ENCODE measurements at places on chromosomes 16 and 17.

DNA sequence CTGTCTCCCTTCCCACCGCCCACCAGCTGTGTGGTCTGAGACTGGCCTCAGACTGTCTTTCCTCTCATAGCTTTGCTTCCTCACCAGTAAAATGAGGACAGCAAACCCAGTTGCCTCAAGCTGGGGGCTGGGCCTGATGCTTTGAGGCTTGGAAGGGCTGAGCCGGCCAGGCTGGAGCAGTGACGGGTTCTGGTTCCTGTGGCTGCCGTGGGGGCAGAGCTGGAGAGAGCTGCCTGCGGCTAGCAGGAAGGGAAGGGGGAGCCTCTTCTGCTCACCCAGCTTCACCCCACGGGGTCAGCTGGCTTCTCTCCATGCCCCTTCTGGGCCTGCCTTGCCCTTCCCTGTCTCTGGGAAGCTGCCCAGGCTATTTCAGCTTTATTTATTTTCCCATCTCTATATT lies 23.7 kb downstream of the LASP1 start:
- no peak for DNase-seq

- DNase-seq: no peak
Measured at GRCh38 chr17:49337884-49338283, 24.2 kb downstream of the ZNF652 start.

DNA sequence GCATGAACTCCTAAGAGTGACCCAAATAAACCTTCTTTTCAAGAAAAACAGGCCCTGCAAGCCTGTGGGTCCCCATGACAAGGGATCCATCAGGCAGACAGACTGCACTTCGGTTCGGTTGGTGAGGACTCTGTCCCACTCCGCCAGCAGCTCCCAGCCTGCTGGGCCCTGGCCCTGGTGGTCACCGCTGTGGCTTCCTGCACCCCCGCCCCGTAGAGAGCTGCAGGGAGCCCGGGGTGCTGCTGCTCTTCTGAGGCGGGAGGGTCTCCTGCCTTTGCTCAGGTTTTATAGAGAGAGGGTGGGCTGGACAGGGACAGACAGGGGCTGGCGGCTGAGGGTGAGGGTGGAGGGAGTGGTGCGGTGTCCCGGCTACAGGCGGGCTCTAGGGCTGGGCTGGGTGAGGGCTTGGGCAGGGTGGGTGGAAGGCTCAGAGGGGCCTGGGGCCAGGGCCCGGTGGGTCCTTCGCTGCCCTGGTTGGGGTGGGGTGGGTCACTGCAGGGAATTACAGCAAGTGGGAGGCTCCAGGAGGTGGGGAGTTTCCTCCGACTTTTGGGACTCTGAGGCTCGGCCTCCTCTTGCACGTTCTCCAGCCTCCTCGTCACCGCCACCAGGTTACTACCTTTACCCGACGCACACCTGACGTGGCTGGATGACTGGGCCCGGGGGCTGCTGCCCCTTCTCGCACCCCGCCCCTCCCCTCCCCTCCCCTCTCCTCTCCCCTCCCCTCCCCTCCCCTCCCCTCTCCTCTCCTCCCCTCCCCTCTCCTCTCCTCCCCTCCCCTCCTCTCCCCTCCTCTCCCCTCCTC lies 90.2 kb upstream of the CBX4 start:
- no peak for DNase-seq

GRCh38 chr16:576823-577201 lies 7.0 kb downstream of the PIGQ start:
- DNase-seq: no peak

DNA sequence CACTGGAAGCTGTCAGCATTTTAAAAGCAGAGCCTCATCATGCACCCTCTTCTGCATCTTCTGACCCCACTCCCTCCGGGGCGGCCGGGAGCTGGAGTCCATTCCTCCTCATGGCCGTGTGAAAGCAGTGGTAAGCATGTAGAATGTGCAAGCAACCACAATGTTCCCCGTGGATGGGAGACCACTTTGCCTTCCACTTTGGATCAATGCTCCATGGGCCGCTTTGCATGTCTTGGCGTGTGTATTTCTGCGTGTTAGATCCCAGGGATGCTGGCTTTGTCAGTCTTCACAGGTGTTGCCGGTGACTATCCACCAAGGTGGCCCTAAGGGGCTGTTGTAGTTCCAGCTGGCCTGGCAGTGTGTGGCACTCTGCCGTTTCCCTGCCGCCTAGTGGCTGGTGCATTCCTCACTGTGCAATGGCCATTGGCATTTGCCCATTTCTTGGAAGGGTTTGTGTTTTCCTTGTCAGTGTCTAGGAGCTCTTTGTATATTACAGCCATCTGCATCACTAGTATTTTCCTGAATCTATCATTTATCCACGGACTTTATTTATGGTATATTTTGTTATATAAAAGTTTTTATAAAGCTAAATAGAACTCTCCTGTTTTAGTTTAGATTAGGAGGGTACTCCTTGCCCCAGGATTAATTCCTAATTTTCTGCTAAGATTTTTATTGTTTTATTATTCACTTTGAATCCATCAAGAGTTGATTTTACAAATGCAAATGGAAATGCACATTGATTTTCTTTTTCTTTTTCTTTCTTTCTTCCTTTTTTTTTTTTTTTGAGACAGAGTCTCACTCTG lies 5.8 kb upstream of the ALDH3A1 start:
- DNase-seq: no peak

- DNase-seq: no peak
Measured at GRCh38 chr16:83939266-83939855, 13.7 kb upstream of the OSGIN1 start.

DNA sequence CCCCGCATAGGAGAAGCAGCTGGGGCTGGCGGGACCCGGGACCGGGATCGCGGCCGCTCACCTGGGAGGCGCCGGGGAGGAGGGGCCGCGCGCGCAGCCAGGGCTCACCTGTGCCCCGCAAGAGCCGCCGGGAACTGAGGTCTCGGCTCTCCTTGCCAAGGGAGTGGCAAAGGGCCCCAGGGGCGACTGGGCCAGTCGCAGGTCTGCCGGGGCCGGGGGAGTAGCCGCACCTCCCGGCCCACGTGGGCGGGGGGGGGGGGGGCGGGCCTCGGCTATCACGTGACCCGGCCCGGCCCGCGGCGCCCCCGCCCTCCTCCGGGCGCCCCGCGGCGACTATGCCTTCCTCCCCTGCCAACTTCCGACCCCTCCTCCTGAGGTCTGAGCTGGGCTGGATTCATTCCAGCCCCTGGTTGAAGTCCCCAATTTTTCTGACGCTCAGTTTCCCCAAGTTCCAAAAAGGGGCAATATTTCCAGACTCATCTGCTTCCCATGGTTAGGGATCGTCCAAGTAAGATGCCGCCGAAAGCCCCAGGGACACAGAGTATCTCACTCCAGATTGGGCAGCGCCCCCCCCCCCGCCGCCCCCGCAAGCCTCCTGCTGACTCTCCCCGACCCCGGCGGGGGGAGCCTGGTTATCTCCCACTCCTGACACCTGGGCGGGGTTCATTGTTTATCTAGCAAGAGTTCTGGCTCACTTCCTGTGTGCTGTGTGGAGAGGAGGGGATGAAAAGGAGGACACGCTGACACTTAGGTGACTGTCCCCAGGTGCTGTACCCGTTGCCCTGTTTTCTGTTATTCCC lies at the start of gene TMC6:
Gene TMC6 (minus strand): TSS at position 205 of the 800 bp plus-strand sequence. CDS start 1,923 bp downstream, outside the sequence.
- DNase-seq: peak; percentile 77

- no peak for DNase-seq
Measured at GRCh38 chr16:79163691-79164387, 436.7 kb downstream of the MAF start.

- no peak for DNase-seq
Measured at GRCh38 chr17:73785958-73786743, 141.9 kb upstream of the SDK2 start.

DNA sequence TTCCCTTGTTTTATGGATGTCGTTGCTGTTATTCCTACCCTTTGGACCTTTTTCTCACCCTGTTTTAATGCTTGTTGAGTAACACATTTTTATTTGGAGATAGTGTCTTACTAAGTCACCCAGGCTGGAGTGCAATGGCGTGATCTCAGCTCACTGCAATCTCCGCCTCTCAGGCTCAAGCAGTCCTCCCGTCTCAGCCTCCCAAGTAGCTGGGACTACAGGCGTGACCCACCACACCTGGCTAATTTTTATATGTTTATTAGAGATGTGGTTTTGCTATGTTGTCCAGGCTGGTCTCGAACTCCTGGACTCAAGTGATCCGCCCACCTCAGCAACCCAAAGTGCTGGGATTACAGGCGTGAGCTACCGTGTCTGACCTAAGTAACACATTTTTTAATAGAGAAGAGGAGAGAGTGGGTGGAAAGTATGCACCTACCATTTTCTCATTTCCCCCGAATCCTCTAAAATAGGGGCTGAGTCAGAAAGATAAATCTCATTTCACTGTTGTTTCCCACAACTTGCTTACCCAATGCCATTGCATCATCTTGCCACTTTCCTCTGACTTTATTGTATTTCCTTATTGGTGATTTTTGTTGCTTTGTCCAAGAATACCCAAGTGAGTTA lies 7.0 kb downstream of the DHX40 start:
- no peak for DNase-seq

DNA sequence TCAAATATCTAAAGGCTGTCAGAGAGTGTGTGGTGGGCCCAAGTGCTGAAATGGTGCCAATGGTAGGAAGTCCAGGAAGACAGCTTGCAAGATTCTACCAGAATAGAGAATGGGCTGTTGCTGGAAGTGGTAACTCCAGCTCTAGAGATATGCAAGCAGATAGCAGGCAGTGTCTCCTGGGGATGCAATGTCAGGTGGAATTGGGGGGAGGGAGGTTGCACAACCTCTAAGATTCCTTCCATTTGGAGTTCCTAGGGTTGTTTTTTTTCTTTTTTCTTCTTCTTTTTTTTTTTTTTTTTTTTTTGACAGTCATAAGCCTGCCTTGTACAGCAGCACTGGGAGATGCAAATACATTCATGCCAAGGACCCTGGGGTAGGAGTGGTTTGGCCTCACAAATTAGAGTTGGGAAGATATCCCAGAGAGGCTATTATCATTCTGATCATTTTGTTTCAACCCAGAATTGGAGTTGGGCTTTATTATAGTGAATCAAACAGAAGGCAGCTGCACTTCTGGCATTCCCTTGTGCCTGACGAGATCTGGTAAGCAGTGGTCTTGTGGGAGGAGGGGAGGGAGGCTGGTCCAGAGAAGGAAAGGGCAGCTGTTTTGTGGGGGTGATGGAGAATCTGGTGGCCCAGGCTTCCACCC lies 51.1 kb downstream of the SLC6A2 start:
- DNase-seq: no peak

GRCh38 chr17:71765437-71765836 lies 355.4 kb upstream of the SOX9 start:
- DNase-seq: no peak

GRCh38 chr16:87006789-87007745 lies 310.1 kb downstream of the C16orf95 start:
- DNase-seq: no peak

GRCh38 chr16:24188751-24189318 lies 67.3 kb upstream of the CACNG3 start:
- no peak for DNase-seq

DNA sequence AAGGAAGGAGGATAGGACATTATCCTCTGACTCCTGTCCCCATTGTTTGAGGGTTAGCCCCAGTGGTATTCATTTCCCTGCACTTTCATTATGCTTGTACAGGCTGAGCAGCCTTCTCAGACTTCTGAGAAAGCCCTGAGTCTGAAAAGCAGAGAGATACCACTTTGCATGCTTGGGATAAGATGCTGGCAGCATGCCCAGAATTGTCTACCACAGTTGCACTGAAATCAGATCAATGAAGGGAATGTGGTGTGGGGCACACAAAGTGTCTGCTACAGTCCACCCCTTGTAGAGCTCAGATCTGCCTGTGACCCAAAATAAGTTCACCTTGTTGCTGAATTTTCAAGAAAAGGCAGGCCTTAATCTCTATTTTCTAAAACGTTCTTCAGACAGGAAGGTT lies 160.6 kb downstream of the CCT6B start:
- DNase-seq: no peak

GRCh38 chr17:72270273-72270924 lies 149.6 kb downstream of the SOX9 start:
- no peak for DNase-seq

DNA sequence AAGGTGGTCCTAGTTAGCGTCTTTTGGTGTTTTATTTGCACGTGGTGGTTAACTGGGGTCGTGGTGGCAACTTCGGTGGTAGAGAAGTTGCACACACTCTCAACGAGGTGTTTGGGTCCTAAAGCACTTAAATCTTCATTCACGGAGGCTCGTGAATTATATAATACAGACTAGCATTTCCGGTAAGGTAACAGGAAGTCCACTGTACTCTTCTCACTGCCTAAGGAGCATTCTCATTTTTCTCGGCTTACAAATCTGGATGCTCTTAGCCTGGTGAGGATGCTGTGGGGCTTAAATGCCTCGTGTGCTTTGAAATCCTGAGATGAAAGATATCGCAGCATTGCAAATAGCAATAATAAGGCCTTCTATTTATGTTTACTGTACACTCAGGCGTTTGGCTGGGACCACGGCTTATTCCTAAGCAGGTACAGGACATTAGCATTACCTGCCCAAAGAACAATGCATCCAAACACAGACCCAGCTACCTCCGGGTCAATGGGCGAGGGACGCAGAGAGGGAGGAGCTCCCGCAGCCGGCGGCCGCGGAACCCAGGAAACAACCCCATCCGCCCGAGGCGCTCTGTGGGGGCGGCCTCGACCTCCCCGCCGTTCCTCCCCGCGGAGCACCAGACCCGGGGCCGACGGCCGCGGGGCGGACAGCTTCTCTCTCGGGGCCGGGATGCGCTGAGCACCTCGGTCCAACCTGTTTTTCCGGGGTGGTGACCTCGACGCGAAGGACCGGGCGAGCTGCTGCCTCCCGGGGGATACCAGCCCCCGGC lies 856 bp downstream of the DNAJA2 start:
- peak; percentile 14 for DNase-seq

Data from hematopoietic multipotent progenitor cell treated with erythropoietin and hydrocortisone succinate and interleukin-3 and kit ligand, for 15 days (in vitro differentiated cells).